Activated naive CD8-positive, alpha-beta T cell treated with anti-CD3 and anti-CD28 coated beads for 36 hours (primary cell): ENCODE measurements at places on chromosomes 2 and 18. TPM values are rescaled to one million over a fixed set of nuclear protein-coding genes. Genes with fewer than 3 reads are reported as not detected.

- no peaks in the 10 kb centered on the region for H3K27me3 ChIP-seq
- peaks cover 27% of the 10 kb centered on the region for H3K36me3 ChIP-seq
- no peak overlapping the region for H3K4me3 ChIP-seq
- no peak for DNase-seq
- no peak overlapping the region for H3K27ac ChIP-seq
These were observed 132.1 kb upstream of the DNMT3A start for GRCh38 chr2:25473758-25474340.

DNA sequence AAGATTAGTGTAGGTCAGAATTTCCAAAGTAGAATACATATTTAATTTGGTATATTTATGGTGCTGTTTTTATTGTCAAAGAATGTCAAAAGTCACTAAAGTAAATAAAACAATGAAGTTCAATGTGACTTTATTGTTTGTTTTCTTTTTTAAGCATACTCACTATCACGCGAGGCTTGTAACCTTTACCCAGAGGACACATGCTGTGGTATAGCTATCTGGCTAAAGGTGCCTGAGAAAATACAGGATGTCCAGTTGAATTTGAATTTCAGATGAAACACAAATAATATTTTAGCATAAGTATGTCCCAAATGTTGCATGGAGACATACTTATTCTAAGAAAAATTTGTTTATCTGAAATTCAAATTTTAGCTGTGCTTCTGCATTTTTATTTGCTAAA, 103.3 kb upstream of the KLF7 start:
- H3K27ac ChIP-seq = no peak overlapping the region
- no peak overlapping the region for H3K4me3 ChIP-seq
- no peaks in the 10 kb centered on the region for H3K27me3 ChIP-seq
- H3K36me3 ChIP-seq = no peaks in the 10 kb centered on the region
- H3K4me1 ChIP-seq = no peaks in the 10 kb centered on the region

GRCh38 chr2:118224895-118225311, 136.6 kb downstream of the INSIG2 start:
- H3K36me3 ChIP-seq = no peaks in the 10 kb centered on the region
- H3K27me3 ChIP-seq = peaks cover 71% of the 10 kb centered on the region
- H3K27ac ChIP-seq = peak overlapping the region; percentile 52
- H3K4me3 ChIP-seq = peak overlapping the region; percentile 69
- H3K4me1 ChIP-seq = peaks cover 16% of the 10 kb centered on the region

DNA sequence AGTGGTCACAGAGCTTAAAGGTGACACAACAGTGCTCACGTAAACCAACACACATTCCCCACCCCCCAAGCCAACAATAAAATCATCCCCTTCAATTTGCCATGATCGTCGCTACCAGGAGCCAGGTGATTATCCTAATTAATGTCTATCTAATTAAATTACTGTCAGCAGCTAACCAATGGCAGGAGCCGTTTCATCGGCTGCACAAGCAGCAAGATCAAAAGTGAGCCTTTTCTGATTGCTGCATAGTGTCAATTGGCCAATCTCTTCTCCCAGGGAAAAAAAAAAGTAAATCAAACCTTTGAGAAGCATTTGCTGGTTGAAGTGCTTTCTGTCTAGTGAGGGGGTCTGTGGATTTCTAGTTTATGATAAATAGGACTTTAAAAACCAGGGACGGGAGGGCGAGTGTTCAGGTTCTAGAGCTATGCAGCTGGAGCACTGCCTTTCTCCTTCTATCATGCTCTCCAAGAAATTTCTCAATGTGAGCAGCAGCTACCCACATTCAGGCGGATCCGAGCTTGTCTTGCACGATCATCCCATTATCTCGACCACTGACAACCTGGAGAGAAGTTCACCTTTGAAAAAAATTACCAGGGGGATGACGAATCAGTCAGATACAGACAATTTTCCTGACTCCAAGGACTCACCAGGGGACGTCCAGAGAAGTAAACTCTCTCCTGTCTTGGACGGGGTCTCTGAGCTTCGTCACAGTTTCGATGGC, at the start of gene TBR1:
Gene TBR1 (plus strand): TSS at position 311 of the 721 bp plus-strand sequence. CDS start 114 bp downstream, at position 425.
- peak within 1 kb of the TSS; percentile 44 for H3K4me3 ChIP-seq
- H3K27me3 ChIP-seq = peaks cover 73% of the 10 kb centered on the region
- H3K27ac ChIP-seq = no peak within 1 kb of the TSS
- H3K36me3 ChIP-seq = peaks cover 16% of the 10 kb centered on the region
- DNase-seq = no peak
- peaks cover 42% of the 10 kb centered on the region for H3K4me1 ChIP-seq

DNA sequence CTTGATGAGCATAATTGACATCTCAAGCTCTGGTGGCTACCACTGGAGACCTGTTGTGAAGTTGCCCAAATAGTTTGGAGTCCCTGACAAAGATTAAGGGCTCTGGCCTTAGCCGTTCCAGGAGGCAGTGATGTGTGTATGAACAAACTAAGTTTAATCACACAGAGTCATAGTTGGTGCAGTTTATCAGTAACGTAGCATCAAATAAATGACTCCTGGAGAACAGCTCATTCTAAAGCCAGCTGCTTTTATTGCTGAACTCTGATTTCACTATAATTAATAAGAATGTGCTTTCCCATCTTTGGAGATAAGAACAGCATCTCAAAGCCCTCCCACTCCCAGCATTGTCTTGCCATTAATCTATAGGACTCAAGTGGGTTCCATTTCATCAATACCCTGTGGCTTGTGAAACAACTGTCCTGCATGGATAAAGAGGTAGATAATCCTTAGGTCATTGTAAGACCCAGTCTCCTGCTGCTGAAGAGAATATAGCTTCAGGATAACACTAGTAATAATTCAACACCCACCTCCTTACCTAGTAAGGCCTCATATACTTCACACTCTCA, 211.4 kb upstream of the THUMPD2 start:
- H3K27ac ChIP-seq = no peak overlapping the region
- DNase-seq = no peak
- H3K4me3 ChIP-seq = no peak overlapping the region
- peaks cover 3% of the 10 kb centered on the region for H3K27me3 ChIP-seq

DNA sequence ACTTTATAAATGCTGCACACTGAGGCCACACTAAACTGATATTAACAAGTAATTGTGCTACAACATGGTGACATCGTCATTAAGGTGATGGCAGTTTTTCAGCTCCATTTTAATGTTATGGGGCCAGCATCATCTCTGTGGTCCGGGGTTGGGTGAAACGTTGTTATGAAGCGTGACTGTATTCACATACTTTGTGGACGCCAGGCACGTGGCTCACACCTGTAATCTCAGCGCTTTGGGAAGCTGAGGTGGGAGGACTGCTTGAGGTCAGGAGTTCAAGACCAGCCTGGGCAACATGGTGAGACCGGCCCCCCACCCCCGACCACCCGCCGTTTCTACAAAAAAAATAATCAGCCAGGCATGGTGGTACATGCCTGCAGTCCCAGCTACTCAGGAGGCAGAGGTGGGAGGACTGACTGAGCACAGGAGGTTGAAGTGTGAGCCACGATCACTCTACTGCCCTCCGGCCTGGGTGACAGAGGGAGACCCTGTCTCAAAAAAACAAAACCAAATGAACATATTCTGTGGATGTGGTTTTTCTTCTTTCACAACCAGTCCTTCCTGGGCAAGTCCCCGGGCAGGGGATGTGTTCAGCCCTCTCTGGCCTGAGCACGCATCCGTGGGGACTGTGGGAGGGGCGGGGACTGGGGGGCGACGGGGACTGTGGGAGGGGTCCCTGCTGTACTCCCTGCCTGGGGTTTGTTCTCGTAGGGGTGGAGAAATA, 12.9 kb upstream of the GAL3ST2 start:
- peaks cover 16% of the 10 kb centered on the region for H3K36me3 ChIP-seq
- no peak overlapping the region for H3K27ac ChIP-seq
- H3K4me3 ChIP-seq = no peak overlapping the region
- H3K4me1 ChIP-seq = peaks cover 4% of the 10 kb centered on the region
- DNase-seq = no peak

DNA sequence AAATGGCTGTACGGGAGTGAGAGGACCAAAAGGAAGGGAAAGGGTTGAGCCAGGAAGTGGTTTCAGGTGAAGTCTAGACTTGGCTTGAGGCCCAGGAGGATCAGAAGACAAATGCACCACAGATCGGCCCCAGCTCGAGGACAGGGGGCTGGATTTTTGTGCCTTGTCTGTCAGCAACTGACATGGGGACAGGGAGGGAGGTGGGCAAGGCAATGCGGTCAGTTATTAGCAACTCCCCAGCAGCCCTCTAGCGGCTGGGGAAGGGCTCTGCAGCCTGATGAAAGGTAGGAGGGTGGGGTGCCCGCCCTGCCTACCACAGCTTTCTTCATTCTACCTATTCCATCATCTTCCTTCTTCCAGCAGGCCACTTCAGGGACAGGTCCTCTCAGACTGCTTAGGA, 50.0 kb downstream of the CPO start:
- H3K27me3 ChIP-seq = no peaks in the 10 kb centered on the region
- no peak overlapping the region for H3K4me3 ChIP-seq
- peaks cover 35% of the 10 kb centered on the region for H3K4me1 ChIP-seq

DNA sequence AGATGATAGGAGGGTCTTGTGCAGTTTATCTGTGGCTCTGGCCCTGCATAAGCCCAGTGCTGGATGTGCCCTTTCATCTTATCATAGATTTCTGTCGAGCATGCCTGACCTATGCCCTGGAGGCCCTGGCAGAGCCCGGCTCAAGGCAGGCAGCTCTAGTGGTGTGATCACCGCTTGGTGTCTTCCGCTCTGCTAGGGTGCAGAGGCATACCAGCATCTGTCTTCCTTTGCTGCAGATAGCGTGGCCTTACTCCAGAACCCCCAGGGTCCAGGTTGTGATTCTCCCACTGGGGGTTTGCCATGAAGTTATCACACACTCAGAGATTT, 13.7 kb upstream of the TRAF3IP1 start:
- no peak for DNase-seq
- H3K36me3 ChIP-seq = no peaks in the 10 kb centered on the region
- H3K4me1 ChIP-seq = no peaks in the 10 kb centered on the region

- no peak overlapping the region for H3K4me3 ChIP-seq
- DNase-seq = no peak
- no peak overlapping the region for H3K27ac ChIP-seq
- H3K36me3 ChIP-seq = no peaks in the 10 kb centered on the region
- H3K27me3 ChIP-seq = no peaks in the 10 kb centered on the region
These were observed 295.5 kb upstream of the RND3 start for GRCh38 chr2:150783015-150783414.

DNA sequence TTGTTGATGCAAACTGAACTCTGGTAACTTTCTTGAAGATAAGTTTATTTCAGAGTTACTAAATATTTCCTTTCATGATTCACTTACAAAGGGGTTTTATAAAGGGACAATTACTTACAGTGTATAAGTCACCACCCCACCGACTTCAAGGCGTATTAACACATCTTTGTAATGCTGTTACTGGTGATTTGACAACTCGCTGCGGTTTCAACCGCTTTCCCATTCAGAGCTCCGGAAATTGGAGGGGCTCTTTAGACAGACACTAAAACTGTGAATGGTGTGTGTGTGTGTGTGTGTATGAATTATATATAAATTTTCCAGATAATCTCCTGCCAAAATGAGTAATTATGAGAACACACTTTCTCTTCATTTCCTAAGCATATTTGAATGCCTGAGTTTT, 4.9 kb downstream of the TM4SF20 start:
- H3K27me3 ChIP-seq = no peaks in the 10 kb centered on the region
- H3K27ac ChIP-seq = peak overlapping the region; percentile 71
- H3K4me3 ChIP-seq = no peak overlapping the region
- H3K4me1 ChIP-seq = peaks cover 10% of the 10 kb centered on the region

- no peaks in the 10 kb centered on the region for H3K36me3 ChIP-seq
- H3K27me3 ChIP-seq = no peaks in the 10 kb centered on the region
- no peak overlapping the region for H3K4me3 ChIP-seq
- DNase-seq = no peak
These were observed 147.8 kb upstream of the MMADHC start for GRCh38 chr2:149735237-149735958.

GRCh38 chr2:168090366-168091135, 156.8 kb downstream of the STK39 start:
- no peak overlapping the region for H3K4me3 ChIP-seq
- no peak overlapping the region for H3K27ac ChIP-seq
- peaks cover 5% of the 10 kb centered on the region for H3K4me1 ChIP-seq
- H3K36me3 ChIP-seq = peaks cover 7% of the 10 kb centered on the region

GRCh38 chr2:152359573-152360363, 24.8 kb downstream of the FMNL2 start:
- no peak for DNase-seq
- no peaks in the 10 kb centered on the region for H3K36me3 ChIP-seq
- H3K4me1 ChIP-seq = no peaks in the 10 kb centered on the region
- H3K4me3 ChIP-seq = no peak overlapping the region

- H3K36me3 ChIP-seq = no peaks in the 10 kb centered on the region
- no peaks in the 10 kb centered on the region for H3K4me1 ChIP-seq
- DNase-seq = no peak
- peak overlapping the region; percentile 11 for H3K27ac ChIP-seq
These were observed 133.9 kb upstream of the KLHL14 start for GRCh38 chr18:32906506-32907310.

DNA sequence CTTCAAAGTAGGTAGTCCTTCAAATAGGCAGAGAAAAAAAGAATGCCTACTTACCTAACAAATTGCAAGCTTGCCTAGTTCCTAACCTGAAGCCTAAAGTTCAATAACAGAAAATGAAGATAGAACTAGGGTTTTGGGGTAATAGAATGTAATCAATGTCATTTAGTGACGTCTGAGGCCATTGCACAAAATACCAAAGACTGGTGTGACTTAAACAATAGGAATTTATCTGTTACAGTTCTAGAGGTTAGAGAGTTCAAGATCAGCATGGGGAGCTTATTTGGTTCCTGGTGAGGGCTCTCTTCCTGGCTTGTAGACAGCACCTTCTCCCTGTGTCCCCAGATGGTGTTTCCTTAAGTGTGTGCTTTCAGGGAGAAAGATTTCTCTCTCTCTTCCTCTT, 4.7 kb upstream of the NPC1 start:
- peaks cover 6% of the 10 kb centered on the region for H3K4me1 ChIP-seq
- no peaks in the 10 kb centered on the region for H3K36me3 ChIP-seq
- no peak overlapping the region for H3K27ac ChIP-seq
- peaks cover 4% of the 10 kb centered on the region for H3K27me3 ChIP-seq
- no peak overlapping the region for H3K4me3 ChIP-seq

GRCh38 chr2:124836416-124836815, 811.3 kb downstream of the CNTNAP5 start:
- no peaks in the 10 kb centered on the region for H3K4me1 ChIP-seq
- no peak overlapping the region for H3K4me3 ChIP-seq
- no peak for DNase-seq
- H3K27ac ChIP-seq = no peak overlapping the region

GRCh38 chr2:201955702-201956141, 77.9 kb upstream of the FZD7 start:
- no peak overlapping the region for H3K4me3 ChIP-seq
- no peak for DNase-seq
- peaks cover 7% of the 10 kb centered on the region for H3K27me3 ChIP-seq
- H3K27ac ChIP-seq = no peak overlapping the region
- no peaks in the 10 kb centered on the region for H3K36me3 ChIP-seq

DNA sequence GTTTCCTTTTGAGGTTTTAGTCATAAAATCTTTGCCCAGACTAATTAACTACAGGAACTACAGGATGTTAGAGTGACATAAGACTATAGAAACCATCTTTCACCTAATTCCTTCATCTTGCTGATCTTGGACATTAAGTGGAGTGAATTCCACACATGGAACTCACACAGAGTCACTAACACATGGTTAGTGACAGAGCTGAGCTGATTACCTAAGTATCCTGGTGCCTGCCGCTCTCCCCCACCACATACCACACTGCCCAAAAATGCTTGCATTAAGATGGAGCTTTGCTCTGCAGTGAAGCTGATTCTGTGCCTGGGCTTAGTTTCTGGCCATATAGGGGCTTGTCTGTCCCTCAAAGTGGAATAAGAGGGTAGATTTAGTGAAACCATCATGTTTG, 332.9 kb upstream of the NT5C1B start:
- H3K4me1 ChIP-seq = no peaks in the 10 kb centered on the region
- H3K4me3 ChIP-seq = no peak overlapping the region
- H3K27ac ChIP-seq = no peak overlapping the region
- H3K27me3 ChIP-seq = no peaks in the 10 kb centered on the region
- DNase-seq = no peak

Gene PLCL1
- 0.23 TPM for total RNA-seq

Gene LRP2
- total RNA-seq = 1.6 TPM

Gene MOCOS
- total RNA-seq = 0.14 TPM

Gene DPP4
- total RNA-seq = 20.8 TPM

Gene YES1
- total RNA-seq = 32.2 TPM

Gene SPC25
- 33.7 TPM for total RNA-seq
